Stimulated activated CD4-positive, alpha-beta T cell treated with anti-CD3 and anti-CD28 coated beads, Interleukin-12 subunit alpha, Interleukin-12 subunit beta, amount 100 ng/mL, for 48 hours (primary cell): ENCODE measurements at places on chromosomes 7 and 10.

DNA sequence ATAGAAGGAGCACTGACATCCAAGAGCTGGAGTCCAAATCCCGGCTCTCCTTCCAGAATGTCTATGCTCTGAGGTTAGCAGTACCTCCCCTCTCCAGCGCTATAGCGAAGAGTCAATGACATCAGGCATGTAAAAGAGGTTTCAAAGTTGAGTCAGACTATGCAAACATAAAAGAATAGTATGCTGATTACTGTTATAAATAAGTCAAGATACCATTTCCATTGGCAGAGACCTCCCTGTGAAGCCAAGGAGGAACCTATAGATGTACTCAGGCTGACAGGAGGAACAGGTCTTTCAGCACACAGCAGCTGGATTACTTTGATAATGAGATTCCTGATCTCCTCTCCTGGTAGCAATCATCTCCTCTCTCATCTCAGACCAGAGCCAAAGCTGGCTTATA lies 103.9 kb upstream of the EFCAB10 start:
- no peak for DNase-seq

DNA sequence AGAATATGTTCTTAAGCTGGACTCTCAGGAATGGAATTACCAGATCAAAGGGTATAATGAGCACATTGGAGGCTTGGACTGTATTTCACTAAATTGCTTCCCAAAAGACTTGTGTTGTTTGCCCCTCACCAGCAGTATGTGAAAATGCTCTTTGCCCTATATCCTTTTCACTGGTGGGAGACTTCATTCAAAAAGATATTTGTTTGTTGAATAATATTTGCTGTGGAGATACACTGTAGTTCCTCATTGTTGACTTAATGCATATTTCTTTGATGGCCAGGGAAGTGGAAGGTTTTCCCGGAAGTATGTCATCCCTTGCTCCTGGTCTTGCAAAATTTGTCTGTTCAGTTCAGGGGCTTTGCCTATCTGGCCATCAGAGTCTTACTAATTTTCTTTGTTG lies 19.4 kb downstream of the GSTO2 start:
- no peak for DNase-seq

GRCh38 chr10:83656924-83657323 lies 482.4 kb upstream of the GHITM start:
- no peak for DNase-seq

DNA sequence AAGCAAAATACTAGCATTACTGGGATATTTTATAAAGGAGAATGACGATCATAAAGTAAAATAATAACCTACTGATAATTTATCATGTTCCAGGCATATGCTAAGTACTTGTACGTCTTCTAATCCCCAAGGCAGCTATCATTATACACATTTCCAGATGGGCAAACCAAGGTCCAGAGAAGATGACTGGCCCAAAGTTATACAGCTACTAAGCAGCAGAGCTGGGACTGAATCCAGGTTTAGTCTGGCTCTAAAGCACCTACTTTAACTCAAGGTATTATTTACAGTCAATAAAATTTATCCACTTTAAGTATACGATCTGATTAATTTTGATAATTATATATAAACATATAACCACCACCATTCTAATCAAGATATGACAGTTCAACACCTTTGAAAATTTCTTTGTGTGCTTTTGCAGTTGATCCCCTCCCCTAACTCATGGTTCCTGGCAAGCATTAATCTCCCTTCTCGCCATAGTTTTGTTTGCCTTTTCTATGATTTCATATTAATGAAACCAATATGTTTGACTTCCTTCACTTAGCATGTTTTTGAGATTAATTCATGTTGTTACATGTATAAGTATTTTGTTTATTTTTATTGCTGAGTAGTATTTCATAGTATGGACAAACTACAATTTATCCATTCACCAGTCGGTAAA lies 126.7 kb downstream of the CPEB3 start:
- no peak for DNase-seq

- no peak for DNase-seq
Observed at GRCh38 chr10:5592070-5592469, 67.3 kb downstream of the CALML3 start.

DNA sequence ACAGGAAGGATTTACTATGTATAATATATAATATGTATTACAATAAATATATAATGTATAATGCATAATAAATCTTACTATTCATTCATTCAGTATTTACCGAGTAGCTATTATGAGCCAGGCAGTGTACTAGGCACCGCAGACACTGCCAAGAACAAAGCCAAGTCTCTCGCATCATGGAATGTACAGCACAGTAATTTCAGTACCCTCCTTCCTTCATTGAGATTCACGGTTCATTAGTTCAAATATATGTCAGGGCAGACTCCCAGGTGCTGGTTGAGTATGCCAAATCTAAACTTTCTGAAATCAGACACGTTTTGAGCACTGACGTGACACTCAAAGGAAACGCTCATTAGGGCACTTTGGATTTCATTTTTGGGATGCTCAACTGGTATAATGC lies 9.1 kb downstream of the USP6NL start:
- DNase-seq: no peak

DNA sequence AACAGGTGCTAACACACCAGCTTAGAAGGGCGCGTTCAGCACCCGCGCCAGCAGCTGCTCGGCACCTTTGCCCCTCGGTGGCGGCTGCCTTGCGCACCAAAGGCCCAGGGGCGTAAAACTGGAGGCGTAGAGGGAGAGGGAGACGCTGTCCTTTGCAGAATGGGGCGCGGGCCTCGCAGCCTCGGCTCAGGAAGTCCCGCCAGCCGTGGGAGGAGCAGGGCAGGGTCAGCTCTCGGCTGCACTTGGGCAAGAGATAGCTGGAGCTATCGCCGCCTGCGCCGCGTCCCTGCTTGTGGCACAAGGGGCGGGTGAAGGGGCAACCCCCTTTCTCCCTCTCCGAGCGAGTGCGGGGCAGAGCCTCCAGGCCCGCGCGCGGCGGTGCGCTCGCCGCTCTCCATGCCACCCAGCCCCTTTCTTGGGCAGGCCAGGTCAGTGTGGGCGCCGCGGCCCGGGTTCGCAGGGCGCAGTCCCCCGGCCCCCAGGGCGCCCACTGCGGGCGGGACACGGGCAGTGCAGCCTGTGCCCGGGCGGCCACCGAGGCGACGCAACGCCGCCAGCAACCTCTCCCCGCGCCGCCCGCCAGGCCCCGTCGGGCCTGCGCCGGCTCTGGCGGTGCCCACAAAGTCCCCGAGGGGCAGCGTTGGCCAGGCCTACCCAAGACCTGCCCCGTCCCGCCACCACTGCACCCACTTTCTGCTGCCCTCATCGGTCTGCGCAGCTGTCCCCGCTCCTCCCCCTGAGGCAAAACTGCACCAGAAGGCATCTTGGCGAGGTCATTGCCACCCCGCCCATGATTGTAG lies 4.1 kb downstream of the NEUROD6 start:
- DNase-seq: no peak

DNA sequence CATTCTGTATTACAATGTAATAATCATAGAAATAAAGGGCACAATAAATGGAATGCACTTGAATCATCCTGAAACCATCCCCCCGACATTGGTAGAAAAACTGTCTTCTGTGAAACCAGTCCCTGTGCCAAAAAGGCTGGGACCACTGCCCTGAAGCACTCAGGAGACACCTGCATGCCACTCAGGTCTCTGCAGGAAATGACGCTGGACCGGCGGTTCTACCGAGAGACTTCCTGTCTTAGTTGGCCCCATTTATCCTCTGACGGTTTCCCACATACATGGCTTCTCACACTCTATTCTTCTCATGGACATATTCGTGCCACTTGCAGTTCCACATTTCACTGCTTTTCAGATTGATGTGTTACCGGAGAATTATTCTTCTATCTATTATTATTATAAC lies 617.5 kb downstream of the SDK1 start:
- no peak for DNase-seq

GRCh38 chr10:69319841-69320316 lies 41.6 kb downstream of the HK1 start:
- no peak for DNase-seq

DNA sequence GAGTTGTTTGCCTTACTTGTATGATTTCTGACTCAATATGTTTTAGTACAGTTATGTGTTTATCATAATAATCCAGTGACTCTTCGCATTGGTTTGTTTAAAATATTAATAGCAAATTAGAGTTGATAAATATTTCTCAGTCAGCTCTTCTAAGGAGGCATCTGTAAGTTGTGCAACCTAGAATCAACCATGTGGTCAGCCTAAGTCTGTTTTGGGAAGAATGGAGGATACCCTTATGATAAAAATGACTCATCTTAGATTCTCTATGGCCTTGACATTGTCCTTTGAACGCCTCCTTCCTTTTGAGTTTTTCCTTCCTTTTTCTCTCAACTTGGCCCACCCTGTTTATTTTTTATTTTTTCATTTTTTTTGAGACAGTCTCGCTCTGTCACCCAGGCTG lies 18.8 kb downstream of the DNAJC9 start:
- DNase-seq: no peak
